ENCODE measurements at places on chromosomes 3 and 15.

DNA sequence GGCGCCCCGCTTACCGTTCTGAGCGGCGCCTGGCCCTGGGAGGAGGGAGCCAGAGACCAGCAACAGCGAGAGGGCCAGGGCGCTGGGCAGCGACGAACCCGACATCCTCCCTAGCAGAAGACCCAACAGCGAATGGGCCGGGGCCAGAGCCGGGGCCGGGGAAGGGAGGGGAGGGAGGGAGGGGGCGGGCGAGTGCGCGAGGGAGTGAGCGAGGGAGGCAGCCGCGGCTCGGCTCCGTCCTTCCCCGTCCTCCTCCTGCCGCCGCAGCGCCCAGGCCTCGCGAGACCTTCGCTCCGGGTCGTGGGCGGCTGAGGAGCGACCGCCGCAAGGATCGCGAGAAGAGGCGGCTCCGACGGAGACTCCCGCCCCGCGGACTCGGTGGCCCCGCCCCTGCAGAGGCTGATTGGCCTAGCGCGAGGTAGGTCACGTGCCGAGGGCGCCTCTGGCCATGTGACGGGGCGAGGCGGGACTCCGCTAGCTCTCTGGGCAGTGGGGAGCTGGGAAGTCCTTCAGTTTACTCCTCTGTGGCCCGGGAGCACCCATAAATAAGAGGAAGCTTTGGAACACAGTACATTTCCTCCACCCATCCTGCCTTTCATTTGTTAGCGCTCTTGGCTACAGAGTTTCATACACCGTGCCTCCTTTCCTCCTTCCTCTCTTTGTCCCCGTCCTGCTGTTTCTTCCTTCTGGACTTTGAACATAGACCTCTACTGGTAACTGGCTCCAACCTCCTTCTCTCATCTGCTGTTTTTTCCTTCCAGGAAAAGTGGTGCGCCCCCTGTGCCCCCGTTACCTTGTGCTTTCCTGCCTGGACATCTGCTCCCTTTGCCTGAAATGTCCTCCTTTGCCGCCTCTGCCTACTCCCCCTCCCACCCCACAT lies at the start of gene NPTN:
TSS of gene NPTN (minus strand) at position 279 of the 880 bp plus-strand sequence. CDS start at position 105, 174 bp downstream.
- peak; percentile 98 for DNase-seq

- no peak for DNase-seq
Observed at GRCh38 chr3:111594205-111594604, 941 bp downstream of the ZBED2 start.

DNA sequence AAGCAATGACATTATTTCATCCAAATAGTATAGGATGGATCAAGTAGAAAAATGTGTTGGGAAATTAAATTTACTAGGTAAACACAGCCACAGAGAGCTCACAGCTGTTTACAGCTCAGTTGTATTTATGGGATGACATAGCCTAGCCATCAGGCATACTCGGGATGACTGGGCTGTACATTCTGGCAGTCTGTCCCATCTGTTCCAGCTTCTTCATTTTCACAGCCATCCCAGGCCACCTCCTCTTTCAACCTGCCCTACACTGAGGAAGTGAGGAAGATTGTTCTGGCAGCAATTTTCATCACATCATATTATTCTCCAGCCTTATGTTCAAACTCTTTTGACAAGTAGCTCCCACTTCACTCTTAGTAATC lies 98.4 kb upstream of the PFN2 start:
- DNase-seq, result no peak

- no peak for DNase-seq
Observed at GRCh38 chr3:70889162-70890019, 577.0 kb upstream of the MDFIC2 start.

DNA sequence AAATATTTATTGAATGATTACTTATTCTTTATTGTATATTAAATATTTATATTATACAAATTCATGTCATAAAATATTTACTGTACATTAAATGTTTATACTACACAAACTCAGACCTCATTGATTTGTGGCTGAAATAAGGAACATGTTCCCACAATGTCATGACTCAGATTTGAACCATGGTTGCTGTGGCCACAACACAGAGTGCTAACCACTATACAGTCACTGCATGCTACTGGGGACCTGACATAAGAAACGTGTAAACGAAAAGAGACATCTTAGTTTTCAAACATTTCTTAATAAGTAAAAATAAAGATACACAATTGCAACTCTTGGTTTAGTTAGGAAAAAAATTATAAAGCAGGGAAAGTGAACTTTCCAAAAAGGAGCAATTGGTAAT lies 99.1 kb upstream of the AGTR1 start:
- no peak for DNase-seq

DNA sequence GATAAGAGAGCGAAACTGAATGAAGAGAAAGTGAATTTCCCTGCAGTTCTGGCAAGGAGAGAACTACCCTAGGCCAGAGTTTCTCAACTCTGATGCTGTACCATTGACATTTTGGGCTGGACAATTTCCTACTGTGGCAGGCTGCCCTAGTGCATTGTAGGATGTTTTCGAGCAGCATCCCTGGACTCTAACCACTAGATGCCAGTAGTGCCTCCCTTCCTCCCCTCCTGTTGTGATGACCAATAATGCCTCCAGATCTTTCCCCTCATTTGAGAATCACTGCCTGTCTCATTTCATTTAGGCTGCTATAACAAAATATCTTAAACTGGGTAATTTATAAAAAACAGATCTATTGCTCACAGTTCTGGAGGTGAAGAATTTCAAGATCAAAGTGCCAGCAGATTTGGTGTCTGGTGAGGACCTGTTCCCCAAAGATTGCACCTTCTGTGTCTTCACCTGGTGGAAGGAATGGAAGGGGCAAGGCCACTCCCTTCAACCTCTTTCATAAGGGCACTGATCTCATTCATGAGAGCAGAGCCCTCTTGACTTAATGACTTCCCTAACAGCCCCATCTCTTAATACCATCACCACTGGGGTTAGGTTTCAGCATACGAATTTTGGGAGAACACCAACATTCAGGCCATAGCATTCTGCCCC lies 188.9 kb upstream of the MEIS2 start:
- no peak for DNase-seq

GRCh38 chr3:31469385-31469784 lies 63.3 kb upstream of the STT3B start:
- DNase-seq, result no peak

Measured in T-helper 1 cell (primary cell).